ENCODE measurements at places on chromosomes 7 and 10.
A peak's percentile ranks its signal among the peaks of the same experiment; 100 is the strongest.

DNA sequence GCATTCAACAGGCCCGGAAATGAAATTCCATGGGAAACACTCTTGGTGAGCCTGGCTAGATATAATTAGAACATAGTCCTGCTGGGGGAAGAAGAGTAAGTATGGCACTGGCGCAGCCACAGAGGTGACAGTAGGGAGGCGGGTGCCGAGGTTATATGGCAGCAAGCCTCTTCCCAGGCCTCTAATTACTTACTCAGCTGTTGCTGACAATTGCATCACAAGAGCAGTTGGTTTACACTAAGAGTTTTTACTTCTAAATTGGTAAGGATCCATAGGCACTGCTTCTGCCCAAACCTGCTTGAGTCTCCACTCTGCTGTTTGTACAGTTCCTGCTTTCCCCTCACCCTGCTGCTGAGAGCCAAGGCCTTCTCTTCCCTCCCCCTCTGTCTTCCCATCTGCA, 93.3 kb upstream of the DUSP5 start:
- no peak for DNase-seq

DNA sequence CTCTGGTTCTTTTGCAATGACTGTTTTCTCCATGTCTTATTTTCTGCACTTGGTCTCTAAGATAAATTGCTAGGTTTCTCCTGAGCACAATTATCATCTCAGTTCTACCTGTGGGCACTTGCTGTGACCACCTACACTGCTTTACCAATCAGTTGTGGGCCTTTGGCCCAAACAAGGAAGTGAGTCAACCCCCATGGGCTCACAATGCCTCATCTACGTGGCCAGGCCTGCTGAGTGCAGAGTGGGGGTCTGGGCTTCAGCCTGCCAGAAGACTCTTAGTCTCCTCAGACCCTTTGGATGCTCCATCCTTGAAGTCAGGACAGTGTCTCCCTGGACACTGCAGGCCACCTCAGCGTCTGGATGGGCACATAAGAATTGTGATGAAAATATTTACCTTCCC, 20.3 kb downstream of the SCART1 start:
- DNase-seq, result no peak

DNA sequence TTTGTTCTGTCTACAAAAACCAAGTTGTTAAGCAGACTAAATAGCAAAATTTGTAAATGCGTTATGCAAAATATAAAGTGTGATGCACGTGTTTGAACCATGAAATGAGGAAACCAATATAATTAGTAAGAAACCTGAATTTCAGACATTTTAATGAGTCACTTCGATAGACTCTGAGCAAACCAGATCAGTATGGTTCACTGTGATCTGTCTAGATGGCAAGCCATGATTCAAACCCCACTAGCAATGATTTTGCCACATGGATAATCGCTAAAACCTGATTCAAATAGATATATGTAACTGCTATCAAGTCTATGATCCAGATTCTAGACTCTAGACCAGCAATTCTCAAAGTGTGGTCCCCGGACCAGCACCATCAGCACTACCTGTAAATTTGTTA, 24.8 kb downstream of the ZC3HAV1 start:
- DNase-seq, result no peak

DNA sequence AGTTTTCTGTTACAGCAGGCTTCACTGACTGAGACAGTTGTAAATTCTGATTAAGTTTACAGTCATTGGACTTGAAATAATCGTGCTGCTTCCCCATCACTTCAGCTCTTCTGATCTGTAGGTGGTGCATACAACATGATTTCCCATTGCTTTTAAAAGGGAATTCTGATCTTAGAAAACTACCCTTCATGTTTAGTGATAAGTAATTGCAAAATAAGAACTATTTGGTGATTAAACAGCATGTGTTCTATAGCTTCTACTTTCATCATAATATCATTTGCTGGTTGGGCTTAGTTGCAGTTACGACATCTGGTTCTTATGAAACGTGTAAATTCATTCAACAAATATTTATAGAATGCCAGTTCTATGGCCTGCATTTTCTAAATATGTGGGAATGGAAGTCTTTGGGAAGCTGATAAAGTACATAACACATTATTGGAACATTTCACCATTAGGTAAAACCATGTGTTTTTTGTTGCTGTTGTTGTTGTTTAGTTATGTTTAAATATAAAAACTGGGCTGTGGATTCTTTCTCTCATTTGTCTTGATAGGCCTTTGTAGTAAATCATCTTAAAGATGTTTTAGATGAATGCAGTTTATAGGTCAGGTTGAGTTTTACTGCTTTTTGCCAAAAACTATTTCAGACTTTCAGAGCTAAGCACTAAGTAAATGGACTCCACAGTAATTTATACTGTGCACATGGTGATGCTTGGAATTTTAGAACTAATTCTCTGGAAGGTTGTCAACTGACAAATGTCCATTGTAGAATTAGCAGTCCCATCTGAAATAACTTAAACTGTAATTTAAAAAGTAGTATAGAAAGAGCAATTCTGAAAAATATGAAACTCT, 13.1 kb downstream of the GNAI1 start:
- no peak for DNase-seq

DNA sequence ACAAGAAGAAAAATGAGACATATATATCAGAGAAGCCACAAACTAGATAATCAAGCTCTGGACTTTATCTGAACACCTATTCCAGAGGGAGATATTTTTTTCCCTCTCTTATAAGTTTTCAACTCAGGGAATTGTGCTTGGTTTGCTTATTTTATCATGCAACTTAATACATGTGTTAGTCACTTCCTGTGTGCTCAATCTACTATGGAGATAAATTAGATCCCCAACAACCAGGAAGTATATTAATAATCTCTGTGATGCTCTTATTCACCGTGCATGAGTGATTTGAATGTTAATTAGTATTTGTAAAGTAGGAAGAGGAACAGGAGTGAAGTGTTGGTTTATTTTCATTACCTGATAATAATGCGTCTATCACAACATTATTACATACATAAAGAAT, 38.8 kb upstream of the ZNF365 start:
- no peak for DNase-seq

DNA sequence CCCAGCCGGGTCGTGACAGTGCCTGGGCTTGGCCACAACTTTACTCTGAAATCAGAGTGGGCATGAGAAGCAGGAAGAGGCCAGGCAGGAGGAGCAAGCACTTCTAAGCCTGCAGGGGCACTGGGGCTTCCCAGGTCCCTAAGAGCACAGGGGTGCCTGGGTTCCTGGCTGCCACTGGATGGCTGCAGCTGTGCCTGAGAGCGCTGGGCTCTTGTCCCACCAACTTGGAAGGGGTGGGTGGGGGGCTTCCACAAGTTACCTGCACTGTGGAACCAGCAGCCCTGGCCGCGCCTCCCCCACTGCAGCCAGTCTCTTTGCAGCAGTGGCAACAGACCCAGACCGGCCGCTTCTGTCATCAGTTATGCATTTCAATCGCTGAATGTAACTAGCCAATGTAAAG, 434.7 kb upstream of the GRM3 start:
- no peak for DNase-seq

GRCh38 chr7:15085366-15085765, 182.8 kb upstream of the DGKB start:
- no peak for DNase-seq

- DNase-seq, result no peak
Observed at GRCh38 chr10:103103989-103104388, 89.1 kb downstream of the NT5C2 start.

- no peak for DNase-seq
Observed at GRCh38 chr10:86857128-86857721, 100.2 kb downstream of the MMRN2 start.

- DNase-seq, result no peak
Observed at GRCh38 chr10:23376229-23376655, 31.6 kb upstream of the C10orf67 start.

GRCh38 chr7:28328822-28329660, 83.3 kb upstream of the CREB5 start:
- no peak for DNase-seq

DNA sequence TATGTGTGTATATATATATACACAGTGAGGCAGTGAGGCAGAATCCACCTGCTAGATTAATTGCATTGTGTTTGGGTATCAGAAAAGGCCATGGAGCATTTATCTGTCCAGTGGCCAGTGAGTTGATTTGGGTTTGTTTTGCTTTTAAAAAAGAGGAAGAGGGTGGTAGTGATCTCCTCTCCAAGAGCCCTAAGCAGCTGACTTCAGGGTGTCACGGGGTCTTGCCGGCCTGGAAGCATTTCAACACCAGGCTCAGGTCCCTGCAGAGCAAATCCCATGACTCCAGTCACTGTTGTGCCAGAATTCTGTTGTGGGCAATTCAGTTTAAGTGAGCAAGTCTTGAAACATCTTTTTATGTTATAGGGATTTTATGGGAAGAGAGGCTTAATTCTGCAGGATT, 30.6 kb upstream of the GPNMB start:
- DNase-seq, result no peak

DNA sequence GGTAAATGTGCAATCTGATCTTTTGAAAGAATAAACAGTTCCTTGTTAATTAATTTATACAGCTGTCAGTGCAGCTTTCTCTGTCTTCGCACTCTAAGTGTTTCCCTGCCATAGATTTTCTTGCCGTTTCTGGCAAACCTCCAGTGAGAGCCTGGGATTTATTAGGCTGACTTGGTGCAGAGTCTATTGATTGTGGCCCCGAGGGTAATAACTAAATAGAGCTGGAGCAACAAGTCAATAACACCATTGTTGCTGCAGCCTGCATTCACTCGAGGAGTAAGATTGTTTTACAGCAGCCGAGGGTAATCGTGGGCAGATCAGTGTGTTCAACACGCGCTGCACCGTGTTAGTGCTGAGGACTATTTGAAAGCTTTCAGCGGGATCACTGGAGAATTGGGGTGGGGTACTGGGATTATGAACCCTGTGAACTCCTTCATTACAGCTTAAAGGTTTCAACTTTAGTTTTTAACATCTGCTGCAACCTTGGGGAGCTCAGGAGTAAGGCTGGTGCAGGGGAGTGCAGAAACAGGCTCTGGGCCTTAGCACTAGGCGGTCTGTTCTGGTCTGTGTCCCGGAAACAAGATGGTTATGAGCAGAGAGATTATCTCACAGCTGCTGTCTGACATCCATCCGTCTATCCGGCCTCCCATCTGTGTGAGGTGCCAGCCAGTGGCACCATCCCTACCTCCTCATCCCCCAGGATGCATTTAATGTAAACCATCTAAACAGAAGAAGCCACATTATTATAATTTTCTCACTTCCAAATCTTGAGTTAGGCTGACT, 174.0 kb upstream of the TCF7L2 start:
- no peak for DNase-seq

DNA sequence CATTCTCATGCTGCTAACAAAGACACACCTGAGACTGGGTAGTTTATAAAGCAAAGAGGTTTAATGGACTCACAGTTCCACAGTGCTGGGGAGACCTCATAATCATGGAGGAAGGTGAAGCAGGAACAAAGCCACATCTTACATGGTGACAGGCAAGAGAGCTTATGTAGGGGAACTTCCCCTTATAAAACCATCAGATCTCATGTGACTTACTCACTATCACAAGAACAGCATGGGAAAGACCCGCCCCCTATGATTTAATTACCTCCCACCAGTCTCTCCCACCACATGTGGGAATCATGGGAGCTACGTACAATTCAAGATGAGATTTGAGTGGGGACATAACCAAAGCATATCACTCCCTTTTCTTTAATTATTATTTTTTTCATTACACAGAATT, 16.6 kb downstream of the COL28A1 start:
- no peak for DNase-seq

- DNase-seq, result peak; percentile 48
Observed at GRCh38 chr10:79384773-79385391, 37.6 kb downstream of the PPIF start.

DNA sequence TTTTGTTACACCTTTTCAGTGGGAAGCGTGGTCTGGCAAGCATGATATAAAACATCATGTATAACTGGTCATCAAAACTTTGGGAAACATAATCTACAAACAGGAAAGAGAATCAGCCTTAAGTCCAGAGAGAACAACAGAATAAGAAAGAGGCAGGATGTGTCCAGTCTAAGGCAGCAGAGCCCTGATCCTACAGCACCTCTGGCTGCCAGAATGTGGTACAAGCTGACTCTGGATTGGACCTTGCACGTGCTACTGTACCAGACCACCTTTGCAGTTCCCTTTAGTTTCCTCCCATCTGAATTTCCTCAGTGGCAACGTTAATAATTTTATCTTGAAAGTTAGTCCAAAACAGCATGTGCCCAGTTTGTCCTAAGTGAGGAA, 824.6 kb upstream of the IGFBP3 start:
- no peak for DNase-seq

DNA sequence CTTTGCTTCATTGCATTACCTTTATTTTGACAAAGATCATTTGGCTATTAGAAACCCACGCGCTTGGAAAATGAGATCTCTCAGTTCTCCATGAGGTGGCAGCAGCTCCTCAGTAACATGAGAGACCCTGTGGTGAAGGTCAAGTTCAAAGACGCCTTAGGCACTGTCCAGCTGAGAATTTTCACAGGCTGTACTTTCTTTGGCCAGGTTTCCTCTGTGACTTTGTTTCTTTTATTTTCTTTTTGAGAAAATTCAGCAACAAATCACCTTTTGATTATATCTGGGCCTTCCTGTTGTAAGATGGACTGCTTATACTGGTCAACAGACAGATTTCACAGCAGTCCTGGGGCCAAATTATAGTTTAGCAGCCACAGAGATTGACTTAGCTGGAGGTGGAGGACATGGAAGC, 54.5 kb downstream of the RAB18 start:
- peak; percentile 65 for DNase-seq

GRCh38 chr10:26725837-26726727, 28.6 kb downstream of the PDSS1 start:
- DNase-seq, result peak; percentile 82

- DNase-seq, result no peak
Observed at GRCh38 chr10:5895365-5895764, 5.3 kb downstream of the FBH1 start.

DNA sequence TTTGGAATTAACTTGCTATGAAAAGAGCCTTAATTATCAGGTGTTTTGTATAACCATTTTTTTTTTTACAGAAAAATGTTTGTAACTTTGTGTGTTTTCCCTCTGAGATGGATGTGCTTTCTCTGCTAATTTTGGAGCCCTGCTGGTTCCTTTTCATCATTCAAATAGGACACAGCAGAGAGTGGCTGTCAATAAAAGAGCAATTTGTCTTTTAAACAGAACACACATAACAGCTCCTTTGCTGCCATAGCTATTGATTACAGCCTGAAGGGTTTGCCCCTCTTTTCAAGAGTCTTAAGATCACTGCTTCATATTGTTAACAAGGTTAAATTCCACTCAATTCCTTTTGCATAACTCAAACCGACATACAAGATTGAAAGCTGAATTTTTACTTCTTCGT, 187.2 kb upstream of the MBL2 start:
- no peak for DNase-seq

- no peak for DNase-seq
Observed at GRCh38 chr10:114131094-114131493, 42.9 kb downstream of the CCDC186 start.

- DNase-seq, result no peak
Observed at GRCh38 chr7:125934955-125935354, 1005.3 kb upstream of the POT1 start.
